Activated naive CD4-positive, alpha-beta T cell (primary cell): ENCODE measurements at places on chromosomes 2 and 18.

DNA sequence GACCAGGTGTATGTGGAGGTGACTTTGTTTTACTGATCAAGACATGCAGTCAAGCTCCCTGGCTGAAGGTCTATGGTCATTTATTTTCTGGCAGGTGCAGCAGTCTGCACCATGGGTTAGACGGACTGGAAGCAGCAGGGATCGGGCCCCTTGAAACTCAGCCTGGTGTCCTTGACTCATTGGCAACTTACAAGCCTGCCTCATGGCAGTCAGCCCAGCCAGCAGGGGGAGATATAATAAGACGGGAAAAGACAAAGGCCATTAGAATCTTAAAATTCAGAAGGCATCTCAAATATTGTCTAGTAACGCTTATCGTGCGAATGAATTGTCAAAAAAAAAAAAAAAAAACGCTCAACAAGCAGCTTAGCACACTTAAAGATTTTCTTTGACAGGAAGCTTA lies 308.2 kb downstream of the EN1 start:
- DNase-seq = no peak

GRCh38 chr2:216023055-216023648 lies 9.8 kb upstream of the MREG start:
- DNase-seq = no peak

- DNase-seq = no peak
These were observed 654 bp downstream of the COMMD1 start for GRCh38 chr2:61906186-61906470.

DNA sequence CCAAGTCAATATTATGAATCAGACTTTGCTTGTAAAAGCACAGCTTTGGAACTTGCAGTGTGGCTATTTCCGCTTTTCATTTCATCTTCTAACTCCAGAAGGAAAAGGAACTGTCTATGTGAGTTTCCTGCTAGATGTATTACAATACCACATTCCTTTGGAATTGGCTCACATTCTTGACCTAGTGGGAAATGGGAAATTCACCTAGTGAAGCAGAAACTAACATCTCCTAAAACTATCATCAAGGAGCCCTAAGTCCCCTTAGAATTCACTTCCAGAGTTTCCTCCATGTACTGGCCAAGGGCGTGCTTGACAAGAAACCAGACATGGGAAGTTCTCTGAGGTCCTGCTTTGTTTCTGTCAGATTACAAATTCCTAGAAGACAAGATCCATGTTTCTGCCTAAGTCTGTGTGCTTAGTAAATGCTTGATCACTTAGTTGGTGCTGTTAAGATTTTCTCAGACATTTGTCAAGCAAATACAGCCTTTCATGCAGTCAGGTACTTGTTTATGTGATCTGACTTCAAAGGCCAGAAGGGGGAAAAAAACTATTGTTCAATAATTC lies 275.7 kb upstream of the FN1 start:
- no peak for DNase-seq

DNA sequence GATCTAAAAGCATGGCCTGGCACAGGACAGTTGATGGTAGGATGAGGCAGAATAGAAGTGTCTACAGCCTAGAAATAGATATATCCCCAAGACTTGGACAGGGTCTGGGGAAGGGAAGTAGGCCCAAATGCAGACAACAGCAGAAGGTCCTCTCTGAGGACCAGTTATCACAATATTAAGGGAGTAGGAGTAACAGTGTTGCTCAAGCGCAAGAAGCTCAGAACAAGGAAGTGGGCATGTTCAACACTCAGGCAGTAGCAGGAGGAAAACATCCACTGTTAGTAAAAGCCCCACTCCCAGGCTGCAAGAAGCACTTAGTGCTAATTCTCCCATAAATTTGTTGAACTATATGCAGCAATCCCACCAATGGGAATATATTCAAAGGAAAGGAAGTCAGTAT lies 314.7 kb downstream of the METTL4 start:
- DNase-seq = no peak

DNA sequence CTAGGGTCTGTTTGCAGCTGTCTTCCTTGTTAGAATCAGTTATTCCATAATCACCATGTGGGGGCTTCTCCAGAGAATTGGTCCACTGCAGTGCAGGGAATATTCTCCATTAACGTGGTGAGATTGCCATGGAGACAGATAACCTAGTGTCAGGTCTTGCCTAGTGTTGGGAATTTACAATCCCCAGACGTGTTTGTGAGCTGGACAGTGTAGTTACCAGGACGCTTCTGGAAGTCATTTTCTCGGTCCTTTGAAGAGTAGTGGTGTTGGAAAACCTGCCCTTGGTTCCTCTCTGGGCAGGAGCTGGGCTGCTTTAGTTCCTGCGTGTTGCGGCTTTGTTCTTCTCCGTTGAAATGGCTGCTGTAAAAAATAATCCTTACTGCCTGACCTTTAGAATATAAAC lies 68.8 kb upstream of the LYPD6B start:
- DNase-seq = no peak

GRCh38 chr18:63405986-63406385 lies 16.3 kb downstream of the VPS4B start:
- no peak for DNase-seq

- no peak for DNase-seq
These were observed 195.9 kb upstream of the DTNA start for GRCh38 chr18:34514238-34514637.

- DNase-seq = no peak
These were observed 405.0 kb downstream of the PID1 start for GRCh38 chr2:228866044-228866443.

GRCh38 chr2:226623587-226624368 lies 175.8 kb downstream of the IRS1 start:
- DNase-seq = no peak

DNA sequence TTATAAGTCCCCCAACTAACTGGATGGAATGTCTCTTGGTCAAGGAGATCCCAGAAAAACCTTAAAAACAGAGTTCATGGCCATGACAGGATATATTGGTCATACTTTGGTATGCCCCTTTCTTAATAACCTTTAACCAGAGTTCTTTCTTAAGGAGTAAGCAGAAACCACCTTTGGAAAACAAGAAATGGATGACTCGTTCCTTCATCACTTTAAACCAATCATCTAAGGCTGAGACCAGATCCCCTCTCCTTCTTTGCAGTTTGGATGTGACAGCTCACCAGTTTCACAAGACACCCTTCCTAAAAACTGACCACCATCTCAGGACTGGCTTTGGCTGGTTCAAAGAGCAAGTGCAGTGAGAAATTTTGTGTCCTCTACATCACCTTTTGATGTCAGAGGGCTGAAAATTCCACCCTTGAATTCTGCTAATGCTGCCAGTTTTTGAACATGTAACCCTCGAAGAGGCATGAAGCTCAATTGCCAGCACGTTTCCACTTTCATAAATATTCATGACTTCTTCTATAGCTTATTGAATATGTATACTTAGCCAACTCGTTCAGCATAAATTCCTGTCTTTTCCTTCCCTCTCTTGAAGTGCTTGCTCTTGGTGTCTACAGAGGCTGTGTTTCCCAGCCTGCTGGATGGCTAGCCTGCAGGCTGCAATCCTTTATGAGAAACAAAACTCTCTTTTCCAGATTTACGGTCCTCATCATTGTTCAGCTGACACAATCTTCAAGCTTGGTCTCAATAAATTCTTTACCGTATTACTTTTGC lies 1323.5 kb upstream of the TMEFF2 start:
- DNase-seq = no peak

GRCh38 chr18:55078303-55078932 lies 119.2 kb upstream of the CCDC68 start:
- DNase-seq = no peak

DNA sequence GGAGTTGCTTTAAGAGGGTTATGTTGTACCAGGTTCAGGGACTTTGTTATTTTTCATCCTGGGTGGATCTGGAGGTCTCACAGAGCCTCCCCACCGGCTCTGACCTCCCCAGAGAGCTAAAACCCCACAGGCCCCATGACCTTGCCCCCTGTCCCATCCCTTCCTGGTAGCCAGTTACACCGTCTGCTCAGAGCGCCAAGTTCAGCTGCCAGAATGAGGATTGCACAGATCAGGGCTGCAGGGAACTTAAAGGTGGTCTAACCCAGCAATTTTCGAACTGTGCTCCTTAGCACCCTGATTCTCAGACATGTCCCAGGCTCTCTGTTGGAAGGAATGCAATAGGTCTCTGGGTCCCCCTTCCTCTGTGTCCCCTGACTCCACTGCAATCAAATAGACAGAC lies 32.1 kb downstream of the ATOH8 start:
- no peak for DNase-seq

GRCh38 chr2:43605079-43605655 lies 9.3 kb upstream of the THADA start:
- DNase-seq = no peak

DNA sequence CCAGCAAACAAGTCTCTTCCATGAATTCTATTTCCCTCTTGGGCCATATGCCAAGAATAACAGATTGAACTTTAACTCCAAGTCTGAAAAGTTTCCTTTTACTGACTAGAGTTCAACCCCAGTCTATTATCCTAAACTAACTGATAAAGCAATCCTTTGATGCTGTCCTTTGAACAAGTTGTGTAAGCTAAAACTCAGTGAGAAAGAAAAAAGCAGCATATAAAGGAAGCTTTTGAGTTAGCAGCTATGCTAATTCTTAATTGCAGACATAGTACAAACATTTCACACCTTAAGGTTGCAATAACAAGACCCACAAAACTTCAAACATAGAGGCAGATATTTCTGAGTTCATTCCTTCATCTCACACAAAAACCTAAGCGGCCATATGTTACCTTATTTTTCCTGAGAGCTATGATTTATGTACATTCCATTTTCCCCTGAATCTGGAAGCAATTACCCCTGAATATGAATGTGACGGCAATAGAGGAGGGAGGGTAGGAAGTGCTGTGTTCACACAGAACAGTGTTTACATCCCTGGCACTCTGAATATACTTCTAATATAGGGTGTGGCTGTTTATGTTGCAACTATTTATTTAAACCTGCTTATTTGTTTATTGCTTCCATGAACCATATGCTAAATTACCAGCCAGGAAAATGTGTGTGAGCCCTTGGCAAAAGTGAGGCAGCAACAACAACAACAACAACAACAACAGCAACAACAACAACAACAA lies 180.6 kb downstream of the IRS1 start:
- no peak for DNase-seq

DNA sequence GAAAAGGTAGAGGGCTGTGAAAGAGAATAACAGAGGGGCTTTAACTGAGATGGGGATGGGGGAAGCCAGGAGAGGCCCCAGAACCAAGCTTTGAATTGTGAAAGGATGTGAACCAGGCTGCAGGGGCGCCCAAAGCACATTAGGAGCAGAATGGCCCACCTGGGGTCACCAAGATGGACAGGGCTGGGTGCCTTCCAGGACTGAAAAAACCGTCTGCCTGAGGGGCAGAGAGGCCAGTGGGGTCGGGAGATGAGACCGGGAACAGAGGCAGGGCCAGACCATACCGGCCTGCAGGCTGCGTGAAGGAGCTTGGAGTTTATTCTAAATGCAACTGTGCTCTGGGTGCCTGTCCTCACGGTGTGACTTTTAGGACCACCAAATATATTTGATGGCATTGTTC lies 29.1 kb upstream of the FAM136A start:
- no peak for DNase-seq

GRCh38 chr2:96344011-96344410 lies 8.4 kb downstream of the NCAPH start:
- DNase-seq = no peak

DNA sequence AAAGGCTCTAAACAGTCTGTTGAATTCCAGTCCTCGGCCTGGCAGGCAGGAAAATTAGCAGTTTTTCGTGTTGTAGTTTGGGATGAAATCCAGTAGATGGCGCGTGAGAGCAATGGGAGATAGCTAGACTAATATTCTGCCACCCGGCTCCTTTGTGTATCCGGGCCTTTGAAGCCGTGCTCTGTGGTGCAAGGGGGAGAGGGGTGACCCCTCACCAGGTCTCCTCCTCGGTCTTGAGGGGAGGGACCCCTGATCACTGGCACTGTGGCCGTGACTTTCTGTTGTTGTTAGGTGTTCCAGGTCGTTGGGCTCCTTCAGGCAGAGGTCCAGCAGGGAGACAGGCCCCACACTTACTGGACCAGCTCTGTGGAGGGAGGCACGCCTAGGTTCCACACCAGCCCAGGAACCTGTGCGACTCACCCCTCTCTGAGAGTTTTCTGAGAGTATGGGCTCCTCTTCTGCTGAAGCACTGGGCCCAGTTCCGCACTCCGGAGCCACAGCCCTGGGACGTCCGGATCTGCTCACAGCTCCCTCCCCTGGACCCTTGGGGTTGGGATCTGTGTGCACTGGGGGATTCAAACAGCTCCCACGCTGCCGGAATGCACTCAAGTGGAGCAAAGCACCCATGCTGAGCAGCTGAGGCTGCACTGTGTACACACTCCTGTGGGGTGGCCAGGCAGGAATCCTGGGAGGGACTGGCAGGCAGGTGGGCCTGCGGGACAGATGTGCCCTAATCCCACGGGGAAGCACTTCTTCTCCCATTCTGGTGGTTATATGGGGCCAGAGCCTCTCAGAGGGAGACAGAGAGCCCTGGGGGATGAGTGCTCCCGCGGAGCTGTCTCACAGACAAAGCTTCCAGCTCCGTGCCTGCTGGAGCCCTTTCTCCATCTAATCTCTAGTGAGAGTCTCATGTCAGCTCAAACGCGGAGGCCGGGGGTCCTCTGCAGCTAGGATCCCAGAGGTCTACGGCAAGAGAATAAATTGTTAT lies 8.8 kb downstream of the GKN2 start:
- no peak for DNase-seq

GRCh38 chr2:58928973-58929372 lies 687.8 kb upstream of the FANCL start:
- no peak for DNase-seq

DNA sequence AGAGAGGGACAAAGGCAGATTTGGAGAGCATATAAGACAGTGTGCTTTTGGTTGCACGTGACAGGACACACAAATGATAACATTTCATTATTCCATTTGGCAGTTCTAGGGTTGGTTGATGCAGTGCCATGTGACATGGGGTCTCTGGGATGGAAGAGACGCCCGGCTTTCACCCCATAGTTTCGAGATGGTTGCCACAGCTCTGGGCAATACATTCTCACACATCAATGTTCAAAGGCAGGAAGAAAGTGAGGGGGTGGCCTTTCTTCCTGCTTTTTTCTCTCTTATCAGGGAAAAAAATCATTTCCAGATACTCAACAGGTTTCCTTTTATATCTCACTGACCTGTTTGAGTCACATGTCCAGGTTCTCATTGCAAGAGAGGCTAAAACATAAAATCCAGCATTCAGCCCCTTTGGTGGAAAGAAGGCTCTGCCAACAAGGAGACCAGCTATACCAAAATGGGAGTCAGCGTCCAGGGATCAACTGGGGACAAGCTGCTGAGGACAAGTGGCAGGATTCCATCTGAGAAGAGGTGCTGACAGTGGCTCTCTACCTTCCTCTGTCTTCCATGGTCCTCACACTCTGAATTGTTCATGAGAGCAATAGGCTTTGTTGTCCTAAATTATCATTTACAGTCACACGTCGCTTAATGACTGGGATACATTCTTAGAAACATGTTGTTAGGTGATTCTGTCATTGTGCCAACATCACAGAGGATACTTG lies 29.1 kb upstream of the ANKRD44 start:
- DNase-seq = no peak

DNA sequence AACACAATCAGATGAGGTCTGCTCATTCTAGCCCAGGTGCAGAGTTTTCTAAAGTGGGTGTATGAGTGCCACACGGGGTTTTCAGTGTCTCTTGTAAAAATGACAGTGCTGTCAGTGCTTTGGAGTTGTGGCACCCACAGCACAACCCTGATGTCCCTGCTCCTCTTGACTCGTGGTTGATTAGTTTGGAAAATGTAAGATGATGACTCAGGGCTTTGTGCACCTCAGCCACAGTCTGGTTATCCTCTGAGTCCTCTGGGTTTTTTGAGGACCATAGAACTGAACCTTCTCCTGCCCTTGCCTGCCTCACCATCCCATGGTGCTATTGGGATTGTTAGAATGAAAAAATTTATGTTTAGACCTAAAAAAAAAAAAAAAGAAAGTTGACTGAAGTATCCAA lies 105.6 kb downstream of the MYO1B start:
- no peak for DNase-seq

GRCh38 chr2:666441-666840 lies 10.8 kb downstream of the TMEM18 start:
- no peak for DNase-seq
